ENCODE measurements at places on chromosomes 13 and 19.

GRCh38 chr13:97224544-97225300 is 2.6 kb downstream of the MBNL2 start:
- DNase-seq, result peak; percentile 53

DNA sequence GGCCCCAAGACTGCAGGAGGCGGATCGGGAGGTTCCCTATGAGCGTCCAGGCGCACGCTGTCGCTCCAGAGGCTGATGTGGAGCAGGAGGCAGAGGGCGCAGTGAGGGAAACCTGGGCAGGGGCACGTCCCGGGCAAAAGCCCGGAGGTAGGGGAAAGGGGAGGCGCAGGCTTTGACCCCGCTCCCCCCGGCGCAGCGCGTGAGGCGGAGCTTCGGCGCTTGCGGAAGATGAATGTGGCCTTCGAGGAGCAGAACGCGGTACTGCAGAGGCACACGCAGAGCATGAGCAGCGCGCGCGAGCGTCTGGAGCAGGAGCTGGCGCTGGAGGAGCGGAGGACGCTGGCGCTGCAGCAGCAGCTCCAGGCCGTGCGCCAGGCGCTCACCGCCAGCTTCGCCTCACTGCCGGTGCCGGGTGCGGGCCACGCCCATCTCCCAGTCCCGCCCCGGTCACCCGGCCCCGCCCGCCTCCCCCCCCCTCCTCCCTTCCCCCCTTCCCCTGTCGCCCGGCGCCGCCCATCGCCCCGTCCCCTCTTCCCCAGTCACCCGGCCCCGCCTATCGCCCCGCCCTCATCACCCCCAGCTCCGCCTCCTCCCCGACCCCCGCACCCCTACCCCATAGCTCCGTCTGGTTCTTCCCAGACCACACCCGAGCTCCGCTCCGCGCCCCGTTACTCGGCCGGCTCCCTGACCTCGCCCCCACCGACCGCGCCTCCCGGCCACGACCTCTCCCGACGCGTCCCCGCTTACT is 4.1 kb downstream of the HMG20B start:
- no peak for DNase-seq

DNA sequence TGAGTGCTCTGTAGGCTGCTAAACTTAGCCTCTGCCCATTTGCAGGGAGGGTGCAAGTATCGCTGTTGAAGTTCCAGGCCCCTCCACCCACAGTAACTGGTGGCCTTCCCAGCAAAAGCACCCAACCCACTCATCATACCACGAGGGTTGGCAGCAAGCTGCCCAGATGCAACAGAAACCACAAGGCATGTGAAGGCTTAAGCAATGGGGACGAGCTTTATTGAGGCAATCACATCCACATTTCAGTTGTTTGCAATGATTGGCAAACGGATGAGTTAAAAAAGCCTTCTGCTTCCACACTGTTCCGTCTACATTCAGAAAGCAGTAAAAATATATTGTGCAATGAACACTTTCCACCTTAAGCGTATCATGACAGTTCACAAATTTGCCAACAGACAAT is 10.3 kb downstream of the GJB6 start:
- no peak for DNase-seq

- no peak for DNase-seq
Measured at GRCh38 chr13:114109641-114110041, 22.8 kb downstream of the RASA3 start.

GRCh38 chr19:29609636-29610035 is 3.6 kb downstream of the POP4 start:
- no peak for DNase-seq

DNA sequence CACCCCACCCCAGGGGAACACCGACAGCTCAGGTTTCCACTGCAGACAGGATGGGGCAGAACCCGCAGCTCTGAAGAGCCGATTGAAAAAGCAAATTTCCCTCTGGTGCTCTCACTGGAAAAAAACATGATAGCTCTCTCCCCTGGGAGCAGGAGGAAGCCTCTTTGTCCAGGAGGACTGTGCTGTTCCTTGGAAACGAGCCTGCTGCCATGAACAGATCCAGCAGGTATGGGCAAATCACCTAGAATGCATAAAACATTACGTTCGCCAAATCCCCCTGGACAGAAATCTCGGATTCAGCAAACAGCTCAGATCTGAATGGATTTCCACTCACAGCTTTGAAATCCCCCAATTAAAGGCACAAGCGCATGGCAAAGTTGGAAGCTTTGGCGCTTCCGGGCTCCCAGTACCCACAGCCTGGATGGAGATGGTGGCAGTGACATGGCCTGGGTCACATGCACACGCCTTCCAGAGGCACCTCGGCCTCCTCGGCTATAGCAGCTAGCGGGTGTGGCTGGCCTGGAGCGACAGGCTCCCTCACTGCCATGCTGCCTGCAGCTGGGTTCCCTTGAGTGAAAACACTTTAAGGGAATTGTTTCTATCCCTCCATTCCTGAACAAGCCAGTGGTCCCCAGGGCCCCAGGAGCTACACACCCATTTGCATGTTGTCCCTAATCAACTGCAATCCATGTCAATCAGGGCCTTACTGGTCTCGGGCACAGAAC is 59.1 kb downstream of the CEBPG start:
- DNase-seq, result no peak

GRCh38 chr13:78742659-78743058 is 83.7 kb upstream of the OBI1 start:
- no peak for DNase-seq

GRCh38 chr13:72657379-72657778 is 70.0 kb downstream of the MZT1 start:
- no peak for DNase-seq

DNA sequence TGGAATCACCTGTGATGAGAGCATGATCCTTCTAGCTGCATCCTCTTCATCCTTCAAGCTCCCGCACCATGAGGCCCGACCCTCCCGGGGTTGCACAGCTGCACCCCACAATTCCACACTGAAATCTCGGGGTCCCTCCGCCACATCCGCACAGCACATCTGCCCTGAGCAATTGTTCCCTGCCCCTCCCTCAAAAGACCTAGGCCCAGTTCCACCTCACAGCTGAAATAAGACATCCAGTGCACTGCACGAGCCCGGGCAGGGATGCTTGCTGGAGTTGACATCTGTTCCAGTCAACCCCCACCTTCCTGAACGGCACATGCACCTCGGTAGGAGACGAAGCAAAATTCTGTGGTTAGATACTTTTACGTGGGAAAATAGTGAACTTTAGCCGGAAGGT is 14.7 kb upstream of the SOX1 start:
- no peak for DNase-seq

DNA sequence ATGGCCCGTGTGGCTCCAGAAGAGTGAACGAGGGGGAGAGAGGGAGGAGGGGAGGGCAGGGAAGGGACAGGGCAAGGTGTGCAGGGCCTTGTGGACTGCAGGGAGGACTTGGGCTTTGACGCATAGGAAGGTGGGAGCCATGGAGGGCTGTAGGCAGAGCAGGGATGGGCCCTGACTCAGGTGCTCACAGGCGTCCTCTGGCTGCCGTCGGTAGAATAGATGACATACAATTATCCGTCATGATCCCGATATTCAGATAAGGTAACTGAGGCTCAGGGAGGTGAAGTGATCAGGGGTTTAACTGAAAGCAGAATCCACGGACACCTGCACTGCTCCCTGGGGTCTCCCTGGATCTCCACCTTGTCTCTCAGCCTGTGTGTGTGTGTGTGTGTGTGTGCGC is 3.4 kb downstream of the C3 start:
- DNase-seq, result no peak

GRCh38 chr13:46396341-46396740 is 9.3 kb upstream of the RUBCNL start:
- no peak for DNase-seq

- DNase-seq, result no peak
Measured at GRCh38 chr13:35566340-35566739, 89.9 kb upstream of the MAB21L1 start.

Data from pons (tissue), 1 donor.